ENCODE measurements at places on chromosomes 3 and 15.

DNA sequence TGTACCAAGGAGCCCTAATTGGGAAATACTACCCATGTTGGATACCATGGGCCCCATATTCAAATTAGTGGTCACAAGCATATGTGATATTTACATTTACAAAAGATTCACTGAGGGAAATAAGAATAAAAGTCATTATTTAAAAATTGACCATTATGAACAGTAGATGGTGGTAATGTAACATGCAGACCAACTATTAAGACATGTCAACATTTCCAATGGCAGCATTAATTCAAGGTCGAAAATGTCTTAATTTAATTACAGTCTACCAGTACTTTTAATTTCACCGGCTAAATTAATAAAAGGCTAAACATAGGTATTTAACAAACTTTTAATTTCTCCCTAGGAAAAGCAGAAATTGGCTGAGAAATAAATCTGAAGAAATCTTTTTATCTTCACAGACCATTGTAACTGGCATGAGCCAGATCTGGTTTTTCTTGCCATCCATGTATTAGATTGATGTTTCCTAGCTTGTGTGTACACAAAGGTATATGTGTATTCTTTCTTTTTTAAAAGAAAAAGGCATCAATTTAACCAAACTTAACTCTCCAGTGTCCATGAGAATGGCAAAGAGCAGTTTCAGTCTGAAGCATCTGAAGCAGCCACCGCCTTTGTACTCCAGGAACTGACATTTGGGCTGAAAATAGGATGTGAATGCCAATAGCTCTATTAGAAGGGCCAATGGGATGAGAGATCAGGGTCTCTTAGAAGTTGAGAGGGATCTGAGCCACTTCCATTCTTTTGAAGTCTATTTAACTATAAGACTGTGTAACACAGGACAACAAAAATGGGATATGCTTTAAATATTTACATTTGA, 26.6 kb downstream of the NEK11 start:
- DNase-seq: no peak

- DNase-seq: no peak
Measured at GRCh38 chr3:42507761-42508335, 5.4 kb downstream of the VIPR1 start.

DNA sequence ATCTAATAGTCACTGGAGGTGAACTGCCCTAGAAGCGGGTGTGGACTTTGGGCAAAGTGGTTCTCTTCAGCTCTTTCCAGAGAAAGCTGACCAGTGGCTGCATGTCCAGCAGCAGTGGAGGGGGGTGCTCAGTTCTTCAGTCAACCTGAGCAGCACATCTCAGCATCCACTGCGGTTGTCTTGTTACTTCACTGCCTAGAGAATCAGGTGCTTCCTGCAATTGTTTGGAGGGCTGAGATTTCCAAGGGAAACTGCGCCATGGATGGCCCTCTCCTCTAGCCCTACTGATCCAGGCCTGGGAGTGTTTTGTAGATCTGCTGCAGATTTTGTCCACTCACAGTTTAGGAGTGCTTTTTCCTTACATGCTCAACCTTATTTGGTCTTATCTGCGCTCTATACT, 65.6 kb upstream of the CFAP161 start:
- no peak for DNase-seq

DNA sequence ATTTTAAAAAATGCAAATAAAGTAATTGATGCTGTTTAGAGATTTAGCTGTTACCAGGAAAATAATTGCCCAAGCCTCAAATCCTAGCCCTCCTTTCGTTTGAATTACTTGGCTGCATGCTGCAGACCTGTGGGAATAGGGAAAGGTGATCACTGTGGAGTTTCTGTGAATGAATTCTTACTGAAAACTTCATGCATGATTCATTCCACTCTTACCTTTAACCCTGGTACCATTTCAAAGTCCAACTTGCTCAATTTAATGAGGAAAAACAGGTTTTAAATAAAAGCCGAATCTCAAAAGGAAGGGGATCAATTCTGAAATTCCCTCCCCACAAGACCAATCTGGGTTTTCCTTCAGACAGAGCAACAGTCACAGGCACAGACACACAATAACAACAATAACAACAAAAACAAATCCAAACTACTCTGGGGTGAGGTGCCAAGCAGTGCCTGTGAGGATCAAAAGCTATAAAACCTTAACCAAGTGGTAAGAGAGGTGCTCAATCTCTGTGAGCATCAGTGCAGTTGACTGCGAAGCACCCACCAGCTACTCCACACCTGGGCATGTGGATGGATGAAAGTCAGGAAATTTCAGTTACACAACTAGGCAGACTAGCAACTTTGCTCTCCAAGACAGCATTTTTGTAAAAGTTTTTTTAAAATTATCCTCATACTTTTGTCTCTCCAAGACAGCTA, 200.8 kb downstream of the CNTN3 start:
- DNase-seq: no peak

- peak; percentile 66 for DNase-seq
Measured at GRCh38 chr3:7397097-7397496, 536.2 kb downstream of the GRM7 start.

- no peak for DNase-seq
Measured at GRCh38 chr3:13011573-13012220, 61.5 kb downstream of the IQSEC1 start.

DNA sequence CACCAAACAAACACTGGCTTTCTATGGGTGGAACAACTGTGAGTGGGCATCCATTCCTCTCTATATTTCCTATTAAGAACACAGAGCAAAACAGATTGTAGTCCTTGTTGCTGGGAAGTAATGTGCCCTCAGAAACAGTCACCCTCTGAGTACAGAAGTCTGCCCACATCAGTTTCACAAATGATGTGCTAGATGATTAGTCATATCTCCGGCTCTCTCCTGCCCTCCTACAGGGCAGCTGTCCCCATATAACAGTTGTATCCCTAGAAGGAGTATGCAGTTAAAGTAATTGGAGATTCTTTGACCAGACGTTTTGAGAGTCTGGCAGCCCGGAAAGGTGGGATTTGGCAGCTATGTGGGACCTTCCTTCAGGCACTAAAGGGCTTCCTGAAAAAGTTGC, 159.9 kb downstream of the APBA2 start:
- DNase-seq: peak; percentile 37

- no peak for DNase-seq
Measured at GRCh38 chr15:52503788-52504496, 24.7 kb downstream of the MYO5A start.

DNA sequence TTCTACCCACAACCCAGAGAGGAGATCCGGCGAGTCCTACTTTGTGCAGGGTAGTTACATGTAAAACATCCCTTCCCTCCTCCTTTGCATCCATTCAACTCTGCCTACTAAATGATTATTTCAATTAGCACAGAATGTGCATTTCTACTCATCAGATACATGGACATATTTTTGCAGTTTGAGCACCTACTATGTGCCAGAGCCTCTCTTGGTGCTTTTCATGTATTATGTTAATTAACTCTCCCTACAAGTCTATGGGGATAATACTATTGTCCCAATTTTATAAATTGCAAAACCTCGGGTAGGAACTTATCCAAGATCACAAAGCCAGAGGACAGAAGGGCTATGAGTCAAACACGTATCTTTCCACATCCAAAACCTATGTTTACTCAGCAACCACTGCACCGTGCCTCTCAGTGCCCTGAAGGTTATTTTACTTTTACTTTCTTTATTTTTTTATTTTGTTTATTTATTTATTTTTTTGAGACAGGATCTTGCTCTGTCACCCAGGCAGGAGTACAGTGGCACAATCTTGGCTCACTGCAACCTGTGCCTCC, 432.8 kb downstream of the MAGI1 start:
- DNase-seq: peak; percentile 22

- no peak for DNase-seq
Measured at GRCh38 chr15:40339621-40339945, 1.2 kb downstream of the CCDC9B start.

DNA sequence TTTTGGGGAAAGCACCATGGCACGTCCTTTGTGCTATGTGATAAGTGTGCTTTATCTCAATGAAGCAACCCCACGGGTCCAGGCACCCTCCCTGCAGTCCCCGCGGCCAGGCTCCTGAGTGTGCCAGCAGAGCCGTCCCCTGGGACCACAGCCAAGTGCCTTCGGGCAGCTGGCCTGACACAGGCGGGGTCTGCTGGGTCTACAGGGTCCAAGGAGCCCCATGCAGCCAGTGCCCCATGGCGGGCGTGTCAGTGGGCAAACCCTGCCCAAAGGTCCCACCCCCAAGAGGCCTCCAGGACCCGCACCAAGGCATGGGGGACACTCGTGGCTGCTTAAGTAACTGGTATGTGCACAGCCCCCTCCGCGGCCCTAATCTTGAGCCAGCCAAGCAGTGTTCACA, 35.3 kb downstream of the KLHL25 start:
- no peak for DNase-seq

- DNase-seq: no peak
Measured at GRCh38 chr3:126765187-126766069, 61.4 kb downstream of the CHCHD6 start.

- DNase-seq: peak; percentile 78
Measured at GRCh38 chr3:123258811-123259420, 57.2 kb downstream of the SEC22A start.

DNA sequence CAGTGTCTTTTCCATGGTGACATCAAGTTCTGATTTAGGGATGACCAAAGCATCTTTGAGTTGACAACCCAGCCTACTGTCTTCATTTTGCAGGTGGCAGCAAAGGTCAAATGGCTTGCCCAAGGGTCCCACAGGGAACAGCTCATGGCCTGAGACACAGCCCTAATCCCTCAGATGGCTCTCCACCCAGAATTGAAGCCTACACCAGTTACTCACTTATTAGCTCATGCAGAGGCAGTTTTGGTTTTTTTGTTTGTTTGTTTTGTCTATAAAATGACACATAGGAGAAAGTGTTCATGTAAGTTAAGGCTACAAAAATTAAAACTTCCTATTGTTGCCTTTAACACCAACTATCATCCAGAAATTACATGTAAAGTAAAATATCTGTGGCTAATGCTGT, 167.9 kb downstream of the OSBPL10 start:
- no peak for DNase-seq

DNA sequence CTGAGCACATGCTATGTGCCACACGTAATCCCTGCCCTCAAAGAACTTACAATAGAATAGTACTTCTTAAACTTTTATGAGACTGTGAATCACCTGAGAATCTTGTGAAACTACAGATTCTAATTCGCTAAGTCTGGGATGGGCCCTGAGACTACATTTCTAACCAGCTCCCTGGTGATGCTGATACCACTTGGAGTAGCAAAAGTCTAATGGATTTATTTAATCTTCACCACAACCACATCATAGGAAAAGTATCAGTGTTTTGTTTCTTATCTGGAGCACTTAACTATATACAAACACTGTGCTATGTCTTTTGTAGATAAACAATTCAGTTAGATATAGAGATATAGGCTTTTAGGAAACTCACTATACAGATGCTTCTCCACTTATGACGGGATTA, 23.8 kb upstream of the TCF12 start:
- no peak for DNase-seq

DNA sequence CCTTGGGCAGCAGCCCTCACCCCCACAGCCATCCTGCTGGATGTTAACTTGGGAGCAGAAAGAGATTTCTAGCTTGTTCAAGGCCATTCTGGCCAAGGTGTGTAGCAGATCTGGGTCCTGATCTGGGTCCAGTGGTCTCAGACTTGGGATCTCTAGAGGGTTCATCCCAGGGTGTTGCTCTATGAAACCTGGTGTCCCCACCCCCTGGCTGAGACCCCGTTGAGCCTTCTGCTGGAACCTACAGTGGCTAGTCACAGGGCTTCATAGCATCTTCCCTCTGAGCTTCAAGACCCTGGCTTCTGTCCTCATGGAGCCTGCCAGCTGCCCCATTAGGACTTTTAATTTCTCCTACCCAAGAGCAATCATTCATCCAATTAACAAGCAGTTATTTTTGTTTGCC, 64.3 kb downstream of the EPHB1 start:
- no peak for DNase-seq

DNA sequence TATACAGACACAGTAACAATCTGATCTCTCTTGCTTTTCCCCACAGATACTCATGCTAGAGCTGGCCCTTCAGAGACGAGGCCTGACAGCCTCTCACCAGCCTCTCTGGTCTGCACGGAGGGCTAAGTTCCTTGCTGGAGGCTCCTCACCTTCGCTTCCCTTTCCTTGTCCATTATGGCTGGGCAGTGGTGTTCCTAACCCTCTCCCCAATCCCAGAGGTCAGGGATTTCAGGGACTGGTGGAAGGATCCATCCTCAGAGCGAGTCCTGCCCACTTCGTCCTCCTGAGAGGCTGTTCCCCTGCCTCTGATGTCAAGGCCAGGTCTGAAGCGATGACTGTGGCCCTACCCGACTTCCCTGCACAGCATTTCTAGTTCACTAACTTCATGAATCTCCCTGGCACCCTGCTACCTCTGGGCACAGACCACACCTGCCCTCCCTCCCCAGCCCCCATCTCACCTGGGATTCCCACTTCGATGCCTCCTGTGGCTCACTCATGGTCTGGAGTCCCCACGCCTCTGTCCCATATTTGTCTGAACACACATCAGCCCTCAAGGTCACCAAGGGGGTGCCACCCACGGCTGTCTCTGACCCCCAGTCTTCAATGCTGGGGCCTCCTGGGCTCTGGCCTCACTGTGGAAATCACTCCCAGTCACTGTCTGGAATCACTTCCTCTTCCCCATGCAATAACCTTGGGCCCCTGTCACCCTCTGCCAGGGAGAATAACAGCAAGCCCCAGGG, 124.9 kb upstream of the PRR20G start:
- DNase-seq: no peak

- DNase-seq: no peak
Measured at GRCh38 chr3:172711454-172711795, 558 bp upstream of the NCEH1 start.

GRCh38 chr3:87856126-87856525, 202.7 kb downstream of the CGGBP1 start:
- no peak for DNase-seq

DNA sequence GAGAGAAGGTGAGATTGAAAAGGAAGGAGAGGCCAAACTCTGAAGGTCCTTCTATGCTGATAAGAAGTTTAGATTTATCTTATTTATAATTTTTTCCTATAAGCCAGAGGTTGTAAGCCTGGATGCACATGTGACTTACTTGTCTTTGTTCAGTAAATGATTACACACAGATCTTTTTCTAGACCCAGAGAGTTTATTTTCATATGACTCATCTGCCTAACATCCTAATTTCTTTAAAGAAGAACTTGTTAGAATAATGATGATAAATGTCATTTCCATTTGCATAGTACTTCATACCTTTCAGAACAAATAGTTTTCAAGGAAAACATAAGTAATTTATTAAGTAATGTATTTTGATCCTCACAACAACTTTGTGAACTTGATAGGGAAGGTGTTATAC, 434.8 kb upstream of the DPH6 start:
- peak; percentile 44 for DNase-seq

GRCh38 chr15:68471541-68471940, 39.6 kb upstream of the ITGA11 start:
- peak; percentile 45 for DNase-seq

DNA sequence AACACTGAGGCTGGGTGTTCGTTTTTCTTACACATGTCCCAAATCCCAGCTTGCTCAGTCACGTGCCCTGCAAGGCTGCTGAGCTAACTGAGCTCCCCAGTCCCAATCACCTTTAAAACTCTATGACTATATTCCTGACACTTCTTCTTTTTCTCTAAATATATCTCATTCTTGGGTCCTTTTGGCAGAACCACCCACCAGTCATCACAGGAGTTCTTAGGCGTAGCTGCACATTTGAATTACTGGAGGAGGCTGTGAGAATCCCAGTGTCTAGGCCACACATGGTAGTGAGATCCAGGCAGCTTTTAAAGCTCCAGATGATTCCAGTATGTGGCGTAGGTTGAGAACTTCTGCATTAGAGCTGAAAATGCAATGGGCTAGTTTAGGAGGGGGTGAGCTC, 66.3 kb downstream of the ST8SIA2 start:
- no peak for DNase-seq
